Stimulated activated CD4-positive, alpha-beta T cell treated with anti-CD3 and anti-CD28 coated beads, Interleukin-12 subunit alpha, Interleukin-12 subunit beta, amount 100 ng/mL, for 48 hours (primary cell): ENCODE measurements at places on chromosomes 5 and 9.

DNA sequence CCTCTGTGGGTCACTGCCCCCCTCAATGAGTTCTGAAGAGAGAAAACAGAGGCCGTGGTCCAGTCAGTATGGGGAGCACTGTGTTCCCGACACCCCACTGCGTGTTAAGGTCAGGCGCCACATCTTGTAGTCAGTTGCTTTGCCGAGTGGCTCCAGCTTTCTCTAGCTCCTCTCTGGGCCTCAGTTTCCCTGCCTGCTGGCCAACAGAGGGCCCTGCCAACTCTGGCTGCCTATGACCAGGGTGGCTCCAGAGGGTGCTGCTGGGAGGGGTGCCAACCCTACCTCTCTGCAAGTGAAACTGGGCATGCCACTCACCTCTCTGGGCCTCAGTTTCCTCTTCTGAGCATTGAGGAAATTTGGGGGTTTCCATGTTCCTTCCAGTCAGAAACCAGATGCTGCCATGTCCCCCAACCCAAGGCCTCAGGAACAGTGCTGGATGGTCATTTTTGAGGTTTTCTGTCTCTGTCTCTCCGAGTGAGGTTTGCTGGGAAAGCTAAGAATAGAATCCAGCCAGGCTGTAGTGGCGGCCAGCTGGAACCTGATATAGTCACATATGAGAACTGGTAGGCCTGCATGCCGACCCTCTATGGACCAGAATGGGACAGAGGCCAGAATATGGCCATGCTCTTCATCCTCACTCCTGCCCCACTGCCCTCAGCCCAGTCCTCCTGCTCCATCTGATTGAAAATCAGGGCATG is 132.1 kb downstream of the PHF2 start:
- no peak for DNase-seq

GRCh38 chr9:8424786-8425410 is 625.3 kb upstream of the DMAC1 start:
- no peak for DNase-seq

DNA sequence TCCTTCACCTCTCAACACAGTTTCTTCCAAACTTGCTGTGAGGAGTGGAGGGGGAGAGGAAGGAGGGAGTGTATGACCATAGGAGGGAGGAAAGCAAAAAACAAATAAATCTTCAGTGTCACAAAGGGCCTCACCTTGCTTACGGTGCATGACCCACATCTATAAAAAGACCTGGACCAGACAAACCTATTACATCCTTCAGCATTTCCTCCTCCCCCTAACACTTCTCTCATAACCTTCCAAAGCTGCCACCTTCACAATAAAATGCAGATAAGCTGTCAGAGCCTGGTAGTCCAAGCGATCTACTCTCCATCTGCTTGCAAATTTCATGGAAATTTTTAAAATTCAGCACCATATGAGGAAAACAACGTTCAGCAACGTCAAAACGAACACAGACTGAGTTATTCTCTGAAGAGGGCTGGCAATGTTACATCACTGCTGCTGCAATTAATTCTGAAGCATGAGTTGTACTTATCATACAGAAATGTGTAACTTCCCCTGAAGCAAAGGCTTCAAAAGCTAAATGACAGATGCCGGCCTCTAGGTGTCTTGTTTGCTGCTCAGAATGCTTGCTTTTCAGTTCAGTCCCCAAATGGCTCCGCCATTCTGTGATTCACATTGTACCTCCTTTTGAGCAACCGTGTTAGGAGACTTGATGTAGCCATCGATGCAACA is 62.9 kb downstream of the EFNA5 start:
- DNase-seq, result no peak

DNA sequence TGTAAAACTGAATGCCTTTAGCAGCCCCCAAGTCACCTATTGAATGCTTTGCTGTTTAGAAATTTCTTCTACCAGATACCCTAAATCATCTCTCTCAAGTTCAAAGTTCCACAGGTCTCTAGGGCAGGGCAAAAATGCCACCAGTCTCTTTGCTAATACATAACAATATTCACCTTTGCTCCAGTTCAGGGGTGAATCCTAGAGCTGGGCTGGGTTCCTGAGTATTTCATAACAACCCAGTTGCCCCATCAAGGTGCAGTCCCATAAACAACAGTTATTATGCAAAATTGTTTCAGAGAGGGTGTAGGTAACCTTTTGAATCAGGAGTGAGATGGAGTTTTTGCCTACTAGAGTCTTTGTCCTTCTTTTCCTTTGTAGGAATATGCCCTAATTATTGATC is 19.0 kb upstream of the C1QTNF3 start:
- DNase-seq, result no peak

GRCh38 chr5:59999056-59999455 is 105.5 kb upstream of the PDE4D start:
- no peak for DNase-seq

- DNase-seq, result no peak
Observed at GRCh38 chr9:7546261-7546660, 253.3 kb downstream of the DMAC1 start.

GRCh38 chr5:129120158-129120581 is 25.6 kb downstream of the ISOC1 start:
- DNase-seq, result no peak

GRCh38 chr5:88964831-88965230 is 81.8 kb upstream of the MEF2C start:
- no peak for DNase-seq

GRCh38 chr5:162497455-162497854 is 429.9 kb downstream of the GABRG2 start:
- DNase-seq, result no peak

DNA sequence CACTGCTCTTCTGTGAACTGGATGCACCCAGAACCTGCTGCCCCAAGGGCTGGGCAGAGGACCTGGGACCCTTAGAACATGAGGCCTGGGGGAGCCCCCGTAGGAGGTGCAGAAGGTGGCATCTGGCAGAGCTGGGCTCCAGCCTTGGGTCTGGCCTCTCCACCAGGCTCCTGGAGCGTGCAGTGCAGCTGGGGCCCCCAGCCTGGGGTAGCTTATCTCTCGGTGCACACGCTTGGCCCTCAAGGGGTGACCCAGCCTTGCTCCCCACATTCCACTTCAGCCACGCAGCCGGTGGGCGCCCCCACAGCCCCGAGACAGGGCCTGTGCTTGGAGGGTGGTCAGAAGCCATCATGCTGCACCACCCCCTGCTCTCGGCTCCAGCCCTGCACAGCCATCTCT is 5.6 kb upstream of the NR5A1 start:
- no peak for DNase-seq

DNA sequence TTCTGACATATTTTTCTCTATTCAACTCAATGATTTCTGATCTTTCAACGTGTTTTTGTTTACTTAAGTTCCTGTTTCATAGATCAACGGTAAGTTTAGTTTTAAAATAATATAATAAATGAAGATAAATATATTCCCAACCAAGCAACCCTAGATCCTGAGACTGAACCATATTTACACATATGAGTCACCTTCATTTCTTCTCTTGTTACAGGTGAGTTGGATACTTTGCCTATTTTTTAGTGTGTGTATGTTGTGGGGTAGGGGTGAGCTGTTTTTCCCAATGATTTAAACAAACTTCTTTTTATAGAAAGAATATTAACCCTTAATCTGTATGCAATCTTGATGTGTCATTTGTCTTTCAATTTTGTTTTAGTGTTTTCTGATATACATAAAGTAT is 186.9 kb downstream of the MCTP1 start:
- DNase-seq, result no peak

GRCh38 chr9:1469996-1470395 is 419.8 kb downstream of the DMRT2 start:
- no peak for DNase-seq

DNA sequence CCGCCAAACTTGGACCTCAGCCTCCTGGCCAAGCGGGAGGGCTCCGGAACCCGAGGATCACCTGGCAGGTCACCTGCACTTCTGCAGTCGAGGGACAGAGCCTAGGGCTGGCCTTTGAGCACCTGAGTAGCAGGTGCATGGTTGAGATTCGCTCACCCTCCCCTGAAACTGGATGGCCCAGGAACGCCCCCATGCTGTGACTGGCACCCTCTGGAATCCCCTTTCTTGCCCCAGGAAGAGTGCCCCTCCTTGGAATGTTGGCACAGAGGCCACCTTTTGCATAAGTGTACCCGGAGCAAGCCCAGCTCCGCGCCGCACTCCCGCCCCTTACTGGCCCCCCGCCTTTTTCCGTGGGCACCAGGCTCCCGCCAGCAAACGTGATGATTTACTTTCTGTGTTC is 112.5 kb upstream of the IER5L start:
- no peak for DNase-seq

DNA sequence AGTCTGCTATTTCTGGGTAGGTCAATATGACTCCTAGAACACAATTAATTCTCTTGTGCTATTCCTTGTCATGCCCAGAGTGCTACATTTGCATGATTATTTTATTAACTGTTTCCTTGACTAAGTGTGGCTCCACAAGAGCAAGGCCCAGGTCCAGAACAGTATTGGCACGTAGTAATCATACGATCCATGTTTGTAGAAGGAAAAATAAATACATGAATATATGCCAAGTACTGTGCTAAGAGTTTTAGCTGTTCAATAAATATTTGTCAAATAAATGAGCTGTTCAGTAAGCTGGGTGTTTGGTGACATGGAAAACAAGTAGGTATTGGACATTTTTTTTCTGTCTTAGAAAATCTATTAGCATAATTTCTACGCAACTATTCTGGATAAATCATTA is 995.9 kb downstream of the MAT2B start:
- no peak for DNase-seq
